ENCODE measurements at places on chromosomes 6 and 20. TPM values are rescaled to one million over a fixed set of nuclear protein-coding genes. Genes with fewer than 3 reads are reported as not detected.

The CPNE5 gene
- total RNA-seq = 0.29 TPM

The PRICKLE4 gene
- not detected for total RNA-seq

The FUT9 gene
- not detected for total RNA-seq

The DEFB123 gene
- not detected for total RNA-seq

The TAF11 gene
- total RNA-seq = 28.9 TPM

The TINAG gene
- not detected for total RNA-seq

The RUNX2 gene
- 25.8 TPM for total RNA-seq

The CTCFL gene
- total RNA-seq = not detected

The SYCP2L gene
- not detected for total RNA-seq

The FOXS1 gene
- total RNA-seq = not detected

The OR2B6 gene
- not detected for total RNA-seq
